ENCODE measurements at places on chromosomes 1 and 21.

- no peaks in the 10 kb centered on the region for H3K36me3 ChIP-seq
- peak overlapping the region; percentile 12 for H3K4me3 ChIP-seq
- peak overlapping the region; percentile 96 for H3K27ac ChIP-seq
Measured at GRCh38 chr1:23577056-23578004, 18.0 kb upstream of the ID3 start.

- no peak for DNase-seq
- no peaks in the 10 kb centered on the region for H3K27me3 ChIP-seq
- H3K4me1 ChIP-seq: no peaks in the 10 kb centered on the region
Measured at GRCh38 chr1:48978413-48978812, 201.7 kb upstream of the BEND5 start.

DNA sequence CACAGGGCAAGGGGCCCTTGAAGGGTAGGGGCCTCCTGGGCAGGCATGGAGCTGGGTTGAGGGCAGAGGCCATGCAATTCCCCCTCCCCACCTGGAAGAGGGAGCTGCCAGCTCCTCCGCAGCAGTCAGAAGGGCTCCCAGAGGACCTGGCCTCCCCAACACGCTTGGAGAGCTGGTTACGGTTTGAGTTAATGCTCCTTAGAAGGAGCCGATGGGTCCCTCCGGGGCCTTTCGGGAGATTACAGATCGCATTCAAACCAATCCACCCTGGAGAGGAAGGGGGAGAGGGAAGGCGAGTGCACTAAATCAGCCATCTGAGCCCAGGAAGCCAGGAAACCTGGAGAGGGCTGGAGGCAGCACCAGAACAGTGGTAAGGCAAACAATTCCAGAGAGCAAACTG lies 106.3 kb upstream of the CSF3R start:
- H3K4me1 ChIP-seq: no peaks in the 10 kb centered on the region
- H3K27me3 ChIP-seq: peaks cover 16% of the 10 kb centered on the region
- no peak overlapping the region for H3K27ac ChIP-seq
- H3K4me3 ChIP-seq: no peak overlapping the region

- peak; percentile 23 for DNase-seq
- H3K36me3 ChIP-seq: no peaks in the 10 kb centered on the region
- no peak overlapping the region for H3K4me3 ChIP-seq
- H3K4me1 ChIP-seq: peaks cover 7% of the 10 kb centered on the region
- no peak overlapping the region for H3K27ac ChIP-seq
- peaks cover 14% of the 10 kb centered on the region for H3K27me3 ChIP-seq
Measured at GRCh38 chr21:36087362-36088138, 17.7 kb downstream of the CBR1 start.

GRCh38 chr1:224378855-224379631 lies 22.4 kb downstream of the CNIH4 start:
- DNase-seq: no peak
- peaks cover 22% of the 10 kb centered on the region for H3K36me3 ChIP-seq
- H3K4me1 ChIP-seq: peaks cover 9% of the 10 kb centered on the region
- no peaks in the 10 kb centered on the region for H3K27me3 ChIP-seq
- H3K4me3 ChIP-seq: no peak overlapping the region
- no peak overlapping the region for H3K27ac ChIP-seq

DNA sequence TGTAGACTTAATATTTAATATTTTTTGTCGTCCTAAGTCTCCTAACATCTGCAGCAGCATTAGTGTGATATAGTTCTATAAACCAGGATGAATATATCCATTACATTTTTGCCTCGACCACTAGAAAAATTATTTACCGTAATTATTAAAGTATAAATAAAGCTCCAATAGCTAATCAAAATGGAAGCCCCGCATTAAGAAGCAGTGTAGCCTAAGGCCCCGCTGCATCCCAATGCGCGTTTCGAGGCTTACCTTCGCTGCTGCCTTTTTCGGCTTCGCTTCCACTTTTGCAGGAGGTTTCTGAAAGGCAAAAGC lies 891 bp downstream of the HMGN1 start:
- H3K36me3 ChIP-seq: peaks cover 17% of the 10 kb centered on the region
- H3K27ac ChIP-seq: peak overlapping the region; percentile 79
- H3K4me1 ChIP-seq: peaks cover 5% of the 10 kb centered on the region
- DNase-seq: no peak

GRCh38 chr1:2204415-2205190 lies 10.0 kb upstream of the FAAP20 start:
- peak overlapping the region; percentile 67 for H3K4me3 ChIP-seq
- no peaks in the 10 kb centered on the region for H3K36me3 ChIP-seq
- DNase-seq: peak; percentile 33
- peak overlapping the region; percentile 87 for H3K27ac ChIP-seq
- H3K27me3 ChIP-seq: no peaks in the 10 kb centered on the region

DNA sequence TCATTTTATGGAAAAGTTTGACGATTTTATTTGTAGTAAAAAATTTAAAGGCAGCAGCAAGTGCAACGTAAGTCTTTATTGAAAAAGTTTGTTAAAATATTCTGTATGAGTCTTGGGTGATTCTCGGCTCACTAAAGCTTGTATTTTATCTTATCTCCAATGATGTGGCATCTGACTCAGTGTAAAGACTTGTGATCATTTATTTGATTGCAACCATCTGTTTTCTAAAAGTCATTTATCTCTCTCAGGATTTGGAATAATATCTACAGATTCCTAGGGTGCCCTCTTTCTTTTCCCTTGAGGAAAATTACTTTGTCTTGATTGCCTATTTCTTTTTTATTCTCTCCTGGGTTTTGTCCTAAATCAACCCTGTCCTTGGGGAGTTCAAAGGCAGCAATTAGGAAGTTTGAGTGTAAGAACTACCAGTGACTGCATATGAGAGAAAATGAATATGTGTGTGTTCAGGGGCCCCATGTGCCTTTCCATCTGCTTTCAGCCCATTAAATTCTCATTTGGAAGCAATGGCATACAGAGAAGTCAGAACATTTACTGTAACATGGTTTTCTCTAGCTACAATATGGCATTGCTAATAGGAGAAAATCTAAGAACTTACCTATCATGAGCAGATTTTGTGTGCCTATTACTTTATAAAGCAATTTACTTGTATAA lies 575.0 kb upstream of the CHRM3 start:
- H3K36me3 ChIP-seq: no peaks in the 10 kb centered on the region
- DNase-seq: no peak
- no peak overlapping the region for H3K4me3 ChIP-seq

GRCh38 chr1:29281571-29281970 lies 45.2 kb downstream of the PTPRU start:
- H3K4me1 ChIP-seq: 0 out of 2 replicates have a peak, but pooled peaks cover 3% of the 10 kb centered on the region
- no peak overlapping the region for H3K4me3 ChIP-seq
- no peak overlapping the region for H3K27ac ChIP-seq
- DNase-seq: no peak
- no peaks in the 10 kb centered on the region for H3K36me3 ChIP-seq

GRCh38 chr1:226132728-226133503 lies 53.6 kb downstream of the ACBD3 start:
- no peaks in the 10 kb centered on the region for H3K36me3 ChIP-seq
- no peak overlapping the region for H3K4me3 ChIP-seq
- H3K27ac ChIP-seq: no peak overlapping the region
- H3K27me3 ChIP-seq: no peaks in the 10 kb centered on the region

DNA sequence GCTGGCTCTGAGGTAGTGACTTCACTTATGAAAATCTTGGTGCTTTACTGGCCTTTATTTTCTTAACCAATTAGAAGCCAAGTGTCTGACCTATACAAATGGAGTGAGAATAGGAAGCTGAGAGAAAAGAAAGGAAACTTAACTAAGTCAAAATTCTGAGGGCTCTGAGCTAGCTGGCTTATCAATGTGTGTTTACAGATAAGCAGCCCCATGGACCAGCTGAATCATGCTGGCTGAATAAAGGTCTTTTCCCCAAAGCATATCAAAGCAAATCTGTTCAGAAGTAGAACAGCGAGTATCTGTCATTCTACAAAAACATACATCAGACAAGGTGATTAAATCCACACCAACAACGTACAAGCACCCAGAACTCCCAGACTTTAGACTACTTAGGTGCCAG lies 117.2 kb downstream of the BRINP2 start:
- DNase-seq: peak; percentile 2
- no peaks in the 10 kb centered on the region for H3K27me3 ChIP-seq
- H3K36me3 ChIP-seq: no peaks in the 10 kb centered on the region
- no peaks in the 10 kb centered on the region for H3K4me1 ChIP-seq
- H3K4me3 ChIP-seq: no peak overlapping the region

GRCh38 chr1:153633161-153633753 lies 609 bp upstream of the CHTOP start:
- no peak for DNase-seq
- H3K27ac ChIP-seq: no peak overlapping the region
- H3K4me1 ChIP-seq: peaks cover 3% of the 10 kb centered on the region
- H3K27me3 ChIP-seq: no peaks in the 10 kb centered on the region
- peaks cover 18% of the 10 kb centered on the region for H3K36me3 ChIP-seq
- no peak overlapping the region for H3K4me3 ChIP-seq

- H3K27ac ChIP-seq: no peak overlapping the region
- peaks cover 27% of the 10 kb centered on the region for H3K36me3 ChIP-seq
- H3K4me1 ChIP-seq: peaks cover 14% of the 10 kb centered on the region
- DNase-seq: no peak
- H3K4me3 ChIP-seq: no peak overlapping the region
Measured at GRCh38 chr1:3777078-3777547, 4.6 kb downstream of the SMIM1 start.

- H3K4me1 ChIP-seq: peaks cover 5% of the 10 kb centered on the region
- no peaks in the 10 kb centered on the region for H3K36me3 ChIP-seq
- no peaks in the 10 kb centered on the region for H3K27me3 ChIP-seq
- H3K27ac ChIP-seq: no peak overlapping the region
- peak; percentile 58 for DNase-seq
Measured at GRCh38 chr1:218739426-218739825, 394.3 kb downstream of the TGFB2 start.

DNA sequence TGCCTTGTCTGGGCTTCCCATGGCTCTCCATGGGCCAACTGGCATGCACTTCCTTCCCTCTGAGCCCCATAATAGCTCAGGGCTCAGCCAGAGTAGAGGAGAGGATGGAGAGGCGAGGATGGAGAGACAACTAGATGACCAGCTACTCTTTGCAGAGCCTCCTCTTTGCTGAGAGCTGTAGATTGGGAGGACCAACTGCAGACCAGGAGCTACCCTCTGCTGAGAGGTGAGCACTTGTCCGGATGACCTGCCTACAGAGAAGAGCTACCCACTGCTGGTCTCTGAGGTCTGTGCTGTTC lies 58.0 kb upstream of the ETV3 start:
- DNase-seq: no peak
- peaks cover 40% of the 10 kb centered on the region for H3K27me3 ChIP-seq
- H3K27ac ChIP-seq: no peak overlapping the region

GRCh38 chr1:73820843-73821242 lies 377.1 kb downstream of the LRRIQ3 start:
- no peak for DNase-seq
- no peak overlapping the region for H3K27ac ChIP-seq
- H3K36me3 ChIP-seq: no peaks in the 10 kb centered on the region
- no peak overlapping the region for H3K4me3 ChIP-seq
- H3K4me1 ChIP-seq: no peaks in the 10 kb centered on the region

GRCh38 chr1:202105571-202106339 lies 17.0 kb upstream of the GPR37L1 start:
- DNase-seq: peak; percentile 59
- no peak overlapping the region for H3K27ac ChIP-seq
- H3K36me3 ChIP-seq: no peaks in the 10 kb centered on the region
- peaks cover 4% of the 10 kb centered on the region for H3K4me1 ChIP-seq

GRCh38 chr1:190192627-190193026 lies 285.0 kb downstream of the BRINP3 start:
- H3K27me3 ChIP-seq: no peaks in the 10 kb centered on the region
- DNase-seq: no peak
- H3K4me3 ChIP-seq: no peak overlapping the region
- H3K36me3 ChIP-seq: no peaks in the 10 kb centered on the region

DNA sequence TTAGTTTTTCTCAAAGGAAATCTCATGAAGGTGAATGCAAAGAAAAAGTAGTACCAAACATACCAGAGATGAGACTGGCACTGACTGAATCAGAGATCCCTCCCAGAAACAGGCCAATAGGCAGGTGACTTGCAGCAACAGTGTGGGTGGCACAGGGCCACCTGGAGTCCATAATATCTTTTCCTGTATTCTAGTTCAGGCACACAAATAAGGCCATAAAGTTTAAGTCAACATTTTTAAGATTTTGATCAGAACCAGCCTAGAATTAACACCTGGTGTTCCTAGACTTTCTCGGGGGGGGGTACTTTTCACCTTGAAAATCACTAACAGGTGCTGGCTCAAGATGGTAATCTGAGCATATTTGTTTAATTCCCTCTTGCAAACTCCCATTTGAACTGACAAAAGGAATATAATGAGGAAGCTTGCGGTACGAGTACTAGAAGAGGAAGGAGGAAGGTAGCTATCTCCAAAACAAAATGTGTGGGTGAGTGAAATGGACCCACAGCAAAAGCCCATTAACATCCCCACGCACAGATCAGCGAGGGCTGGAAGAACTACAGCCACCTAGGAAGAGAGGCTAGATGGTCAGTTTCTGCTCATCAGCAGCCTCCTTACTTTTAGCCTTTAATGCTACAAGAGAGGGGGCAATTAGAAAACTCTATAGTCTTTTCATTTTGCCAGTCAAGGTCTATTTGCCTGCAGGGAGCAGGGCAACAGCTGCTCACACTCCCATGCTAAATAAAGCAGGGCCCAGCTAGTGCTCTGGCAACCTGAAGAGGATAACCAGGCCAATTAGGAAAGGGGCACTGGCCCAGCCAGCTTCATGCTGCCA lies 18.9 kb downstream of the SDE2 start:
- no peak for DNase-seq
- H3K27ac ChIP-seq: no peak overlapping the region
- peaks cover 30% of the 10 kb centered on the region for H3K36me3 ChIP-seq
- H3K4me1 ChIP-seq: no peaks in the 10 kb centered on the region

GRCh38 chr1:230179249-230179648 lies 112.2 kb downstream of the GALNT2 start:
- DNase-seq: no peak
- peaks cover 7% of the 10 kb centered on the region for H3K36me3 ChIP-seq
- no peaks in the 10 kb centered on the region for H3K27me3 ChIP-seq
- no peak overlapping the region for H3K27ac ChIP-seq
- peaks cover 3% of the 10 kb centered on the region for H3K4me1 ChIP-seq

- H3K36me3 ChIP-seq: no peaks in the 10 kb centered on the region
- peaks cover 2% of the 10 kb centered on the region for H3K4me1 ChIP-seq
- no peak overlapping the region for H3K4me3 ChIP-seq
- no peak overlapping the region for H3K27ac ChIP-seq
- DNase-seq: no peak
- peaks cover 18% of the 10 kb centered on the region for H3K27me3 ChIP-seq
Measured at GRCh38 chr1:206658264-206658980, 23.1 kb downstream of the DYRK3 start.

- peaks cover 62% of the 10 kb centered on the region for H3K27me3 ChIP-seq
- DNase-seq: no peak
Measured at GRCh38 chr1:154773551-154773950, 96.5 kb downstream of the KCNN3 start.

GRCh38 chr1:239711768-239712167 lies 325.4 kb downstream of the CHRM3 start:
- no peaks in the 10 kb centered on the region for H3K4me1 ChIP-seq
- no peaks in the 10 kb centered on the region for H3K36me3 ChIP-seq
- no peak for DNase-seq
- H3K27ac ChIP-seq: no peak overlapping the region
- no peaks in the 10 kb centered on the region for H3K27me3 ChIP-seq

- no peaks in the 10 kb centered on the region for H3K36me3 ChIP-seq
- H3K27ac ChIP-seq: no peak overlapping the region
- H3K27me3 ChIP-seq: no peaks in the 10 kb centered on the region
Measured at GRCh38 chr1:58789996-58790660, 6.3 kb upstream of the JUN start.
